ENCODE measurements at places on chromosomes 7 and 10. TPM values are rescaled to one million over a fixed set of nuclear protein-coding genes. Genes with fewer than 3 reads are reported as not detected.

- DNase-seq = peak; percentile 20
These were observed 98.4 kb upstream of the HABP2 start for GRCh38 chr10:113454341-113455061.

- no peak for DNase-seq
These were observed 95.7 kb downstream of the COL13A1 start for GRCh38 chr10:69897432-69897831.

- no peak for DNase-seq
These were observed 24.0 kb downstream of the NEURL1 start for GRCh38 chr10:103517234-103518085.

DNA sequence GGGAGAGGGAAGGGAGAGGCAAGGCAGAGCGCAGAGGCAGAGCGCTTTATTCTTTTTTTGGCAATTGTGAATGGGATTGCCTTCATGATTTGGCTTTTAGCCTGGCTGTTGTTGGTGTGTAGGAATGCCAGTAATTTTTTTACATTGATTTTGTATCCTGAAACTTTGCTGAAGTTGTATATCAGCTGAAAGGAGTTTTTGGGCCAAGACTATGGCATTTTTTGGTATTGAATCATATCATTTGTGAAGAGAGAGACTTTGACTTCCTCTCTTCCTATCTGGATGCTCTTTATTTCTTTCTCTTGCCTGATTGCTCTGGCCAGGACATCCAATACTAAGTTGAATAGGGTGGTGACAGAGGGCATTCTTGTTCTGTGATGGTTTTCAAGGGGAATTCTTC lies 291.3 kb downstream of the REEP3 start:
- no peak for DNase-seq

- no peak for DNase-seq
These were observed 874 bp downstream of the CISD1 start for GRCh38 chr10:58269782-58270290.

- no peak for DNase-seq
These were observed 35.2 kb downstream of the NPY start for GRCh38 chr7:24319209-24319608.

DNA sequence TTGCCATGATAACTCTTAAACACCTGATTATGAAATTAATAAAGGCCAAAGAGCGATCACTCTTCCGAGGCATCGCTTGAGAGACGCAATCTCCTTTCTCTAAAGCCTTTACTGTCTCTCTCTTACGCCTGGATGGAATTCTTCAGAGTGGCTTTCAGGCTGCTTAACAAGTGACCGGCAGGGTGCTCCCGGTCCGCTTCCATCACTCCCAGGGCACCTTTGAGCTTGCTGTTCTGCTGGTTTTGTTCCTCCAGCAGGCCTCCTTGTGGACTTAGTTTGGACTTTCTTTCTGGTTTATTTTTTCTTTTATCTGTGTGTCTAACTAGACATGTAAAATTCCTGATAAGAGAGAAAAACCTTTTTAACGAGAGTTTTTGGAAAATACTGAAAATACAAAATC lies 60.9 kb downstream of the MRPL32 start:
- no peak for DNase-seq

DNA sequence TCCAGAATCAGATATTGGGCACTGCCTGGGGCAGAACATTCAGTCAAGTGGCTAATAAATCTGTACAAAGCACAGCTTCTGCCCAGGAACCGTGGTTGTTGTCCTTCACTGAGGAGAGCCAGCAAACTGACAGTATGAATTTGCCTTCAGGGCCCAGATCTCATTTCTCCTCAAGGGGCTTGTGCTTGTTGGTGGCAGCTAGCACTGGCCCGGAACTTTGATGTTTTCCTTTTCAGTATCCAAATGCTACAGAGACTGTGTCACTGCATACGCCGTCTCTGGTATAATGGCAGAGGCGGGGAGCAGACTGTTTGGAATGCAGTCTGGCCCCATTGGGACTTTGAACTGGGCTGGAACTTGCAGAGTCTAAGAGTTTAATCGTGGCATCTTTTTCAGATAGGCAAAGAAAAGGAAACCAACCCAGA lies 30.4 kb upstream of the ADD3 start:
- DNase-seq = no peak

- DNase-seq = no peak
These were observed 48.7 kb upstream of the DYNC1I1 start for GRCh38 chr7:95723583-95724180.

DNA sequence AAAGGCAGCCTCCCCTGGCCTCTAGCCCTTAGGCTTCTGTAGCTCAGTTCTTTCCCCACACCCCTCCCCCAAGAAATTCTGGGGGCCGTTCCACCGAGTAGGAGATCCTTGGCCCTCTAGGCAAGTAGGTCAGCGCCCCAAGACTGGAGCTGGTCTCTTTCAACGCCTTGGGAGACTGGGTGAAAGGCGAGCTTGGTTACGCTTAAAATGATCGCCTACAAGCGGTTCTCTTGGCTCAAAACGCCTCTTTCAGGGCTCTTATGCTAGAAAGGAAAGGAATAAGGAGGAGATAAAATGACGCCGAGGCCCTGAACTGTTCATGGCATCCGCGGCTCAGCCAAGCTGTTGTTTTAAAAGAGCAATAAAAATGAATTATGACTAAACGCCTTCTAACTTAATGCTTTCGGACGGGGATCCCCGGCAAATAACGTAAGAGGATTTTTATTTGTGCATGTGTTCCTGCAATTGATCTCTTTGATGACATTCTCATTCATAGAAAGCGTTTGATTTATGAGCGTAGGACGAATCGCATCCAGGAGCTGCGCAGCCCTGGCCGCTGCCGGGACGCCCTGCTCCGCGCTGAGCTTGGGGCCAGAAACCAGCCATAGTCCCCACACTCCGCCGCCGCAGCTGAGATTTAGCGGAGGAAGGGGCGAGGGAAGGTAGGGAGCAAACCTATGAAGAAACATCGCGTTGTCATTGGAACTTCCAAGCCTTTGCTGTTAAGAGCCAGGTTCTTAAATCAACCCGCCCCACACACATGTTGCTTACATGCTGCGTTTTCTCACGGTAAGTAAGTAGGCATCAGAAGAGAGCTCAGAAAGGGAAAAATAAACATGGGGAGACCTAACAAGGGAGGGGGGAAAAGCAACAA lies 3.0 kb upstream of the HOXA1 start:
- no peak for DNase-seq

DNA sequence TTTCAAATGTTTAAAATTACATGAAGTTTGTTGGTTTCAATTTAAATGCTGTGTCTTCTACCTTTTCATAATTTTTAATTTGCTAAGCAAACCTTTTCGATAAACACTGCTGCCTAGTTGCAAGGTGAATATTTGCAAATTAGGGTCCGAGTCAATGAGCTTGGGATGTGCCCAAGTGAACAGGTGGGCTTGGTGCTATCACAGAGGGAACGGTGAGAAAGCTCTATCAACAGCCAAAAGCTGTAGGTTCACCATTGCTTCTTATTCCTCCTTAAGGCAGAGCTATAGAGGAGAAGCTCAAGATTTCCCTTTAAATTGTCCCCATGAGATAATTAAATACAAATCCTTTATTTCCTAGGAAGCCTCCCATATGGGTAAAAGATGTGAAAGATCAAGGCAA lies 245.3 kb upstream of the CELF2 start:
- DNase-seq = no peak

GRCh38 chr10:52297747-52298146 lies 16.3 kb upstream of the DKK1 start:
- no peak for DNase-seq

DNA sequence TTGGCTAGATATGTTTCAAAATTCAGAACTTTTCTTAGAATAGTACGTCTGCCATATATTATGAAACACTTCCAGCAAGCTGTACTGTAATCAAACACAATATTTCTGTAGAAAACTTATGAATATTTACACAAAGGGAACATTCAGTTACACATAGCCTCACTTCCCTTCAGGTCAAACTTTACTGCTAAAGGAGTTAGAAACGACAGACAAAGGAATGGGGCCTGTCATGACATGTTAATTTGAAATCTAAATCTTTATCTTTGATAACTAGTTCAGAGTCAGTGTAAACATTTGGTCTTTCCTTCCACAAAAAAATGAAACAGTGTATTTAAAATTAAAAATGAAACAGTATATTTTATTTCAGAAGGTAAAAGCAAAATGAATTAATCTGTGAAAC lies 1.0 kb upstream of the CROT start:
- no peak for DNase-seq

- no peak for DNase-seq
These were observed 935 bp downstream of the TM9SF3 start for GRCh38 chr10:96585736-96586418.

DNA sequence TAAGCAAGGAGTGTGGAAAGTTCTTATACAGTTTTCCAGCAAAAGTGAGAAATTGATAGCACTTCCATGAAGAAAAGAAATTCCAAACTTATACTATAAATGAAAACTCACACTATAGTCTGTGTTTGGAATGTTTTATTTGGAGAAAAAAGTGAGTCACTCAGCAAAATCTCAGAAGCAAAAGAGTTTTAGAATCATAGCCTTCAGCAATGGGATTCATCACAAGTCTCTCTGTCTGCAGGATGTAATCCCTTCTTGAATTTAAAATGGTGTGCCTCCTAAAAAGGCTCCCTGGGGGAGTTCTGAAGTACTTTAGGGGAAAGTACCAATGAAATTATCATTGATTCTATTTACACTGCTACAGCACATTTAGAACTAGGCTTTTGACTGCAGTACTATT lies 756.4 kb downstream of the XPNPEP1 start:
- DNase-seq = no peak

GRCh38 chr10:91528080-91528479 lies 104.8 kb downstream of the PPP1R3C start:
- DNase-seq = no peak

- no peak for DNase-seq
These were observed 82.2 kb downstream of the MET start for GRCh38 chr7:116754186-116754585.

- DNase-seq = no peak
These were observed 235.5 kb downstream of the ZEB1 start for GRCh38 chr10:31554556-31554955.

DNA sequence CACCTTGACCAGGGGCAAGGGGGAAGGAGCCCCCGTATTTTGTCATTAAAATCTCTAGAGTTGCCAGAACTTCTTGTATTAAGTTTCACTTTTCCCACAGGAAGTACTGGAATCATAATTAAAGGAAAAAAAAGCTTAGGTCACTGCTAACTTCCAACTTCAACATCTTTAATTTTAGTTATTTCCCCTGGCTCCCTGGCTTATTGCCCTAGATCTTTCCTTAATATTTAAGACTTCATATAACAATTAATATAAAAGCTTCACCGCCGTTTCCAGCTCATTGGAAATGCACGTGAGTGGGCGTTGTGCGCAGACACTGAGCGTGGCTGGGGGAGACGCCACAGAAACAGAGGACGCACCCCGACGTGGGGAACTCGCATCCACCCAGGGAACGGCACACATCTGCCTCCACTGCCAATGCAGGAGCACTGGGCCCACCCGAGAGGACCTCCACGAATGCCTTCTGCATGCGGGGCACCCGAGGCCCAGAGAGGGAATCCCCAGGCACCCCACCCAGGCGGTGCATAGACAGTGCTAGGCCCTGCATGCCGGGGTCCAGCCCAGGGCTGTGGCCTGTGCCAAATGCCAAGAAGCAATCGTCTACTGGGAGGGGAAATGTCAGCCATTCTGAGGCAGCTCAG lies 72.2 kb downstream of the ADARB2 start:
- no peak for DNase-seq

DNA sequence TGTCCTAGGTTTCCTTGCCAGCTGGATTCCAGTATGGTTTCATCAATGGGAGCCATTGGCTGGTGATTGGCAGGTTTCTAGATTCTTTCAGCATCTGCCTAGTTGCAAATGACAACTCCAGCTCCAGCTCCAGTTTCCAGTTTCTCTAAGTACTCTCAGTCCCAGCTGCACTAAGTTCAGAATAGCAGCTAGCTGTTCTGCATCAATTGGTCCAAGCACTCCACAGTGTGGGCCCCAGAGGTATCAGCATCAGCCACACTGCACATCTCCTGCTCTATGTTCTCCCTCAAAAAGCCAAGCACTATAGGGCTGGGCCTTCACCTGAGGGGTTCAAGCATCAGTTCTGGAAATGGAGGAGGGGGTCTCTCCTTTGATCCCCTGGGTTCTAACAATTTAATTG lies 143.4 kb downstream of the VPS50 start:
- DNase-seq = no peak

The HMX3 gene
- total RNA-seq = 0.19 TPM

The RBP3 gene
- total RNA-seq = not detected

The MYH16 gene
- total RNA-seq = not detected

The FKBP9 gene
- 0.14 TPM for total RNA-seq

The IGF2BP3 gene
- 0.41 TPM for total RNA-seq

The CDC14C gene
- total RNA-seq = not detected

The PRR15 gene
- total RNA-seq = not detected

The ADK gene
- total RNA-seq = 57.4 TPM

The GIMAP5 gene
- total RNA-seq = 47.1 TPM

Measured in activated naive CD8-positive, alpha-beta T cell treated with anti-CD3 and anti-CD28 coated beads for 36 hours (primary cell).